Activated CD4-positive, alpha-beta memory T cell treated with anti-CD3 and anti-CD28 coated beads for 36 hours (primary cell): ENCODE measurements at places on chromosomes 12 and 14. TPM values are rescaled to one million over a fixed set of nuclear protein-coding genes. Genes with fewer than 3 reads are reported as not detected.

DNA sequence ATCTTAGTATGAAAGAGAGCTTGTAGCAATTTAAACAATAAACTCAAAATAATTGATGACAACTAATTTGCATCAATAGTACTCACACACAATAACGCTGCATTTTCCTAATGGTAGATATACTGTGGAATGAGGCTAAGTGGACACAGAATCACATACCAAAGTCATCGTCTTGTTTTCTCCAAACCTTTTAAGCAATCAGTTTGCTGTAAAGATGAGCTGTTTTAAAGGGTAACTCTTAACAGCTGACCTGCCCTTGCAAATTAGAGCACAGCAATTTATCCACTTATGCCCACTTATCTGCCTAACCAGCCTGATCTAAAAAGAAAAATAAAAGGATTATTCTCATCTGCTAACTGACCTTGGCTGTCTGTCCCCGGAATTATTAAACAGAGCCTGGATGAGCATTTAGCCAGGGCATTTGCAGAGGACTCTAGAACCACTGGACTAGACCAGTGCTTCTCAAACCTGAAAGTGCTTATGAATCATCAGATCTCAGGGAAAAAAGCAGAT, 174.3 kb upstream of the BCL2L14 start:
- H3K27ac ChIP-seq, result no peak overlapping the region
- H3K27me3 ChIP-seq, result no peaks in the 10 kb centered on the region
- no peak overlapping the region for H3K4me3 ChIP-seq
- peaks cover 21% of the 10 kb centered on the region for H3K36me3 ChIP-seq

DNA sequence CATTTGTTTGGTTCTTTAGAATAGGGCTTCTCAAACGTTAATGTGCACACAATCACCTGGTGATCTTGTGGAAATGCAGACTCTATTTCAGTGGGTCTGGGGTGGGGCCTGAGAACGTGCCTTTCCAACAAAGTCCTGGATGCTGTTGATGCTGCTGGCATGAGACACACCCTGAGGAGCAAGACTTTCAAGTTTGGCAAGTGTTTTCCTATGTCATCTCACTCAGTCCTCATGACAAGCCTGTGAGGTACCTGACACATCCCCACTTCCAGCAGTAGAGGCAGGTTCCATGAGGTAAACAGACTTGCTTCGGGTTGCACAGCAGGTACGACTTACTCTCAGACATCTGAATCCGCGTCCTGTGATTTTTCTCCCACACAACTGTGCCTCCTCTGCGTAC, 147.1 kb downstream of the MYRFL start:
- H3K27me3 ChIP-seq, result peaks cover 5% of the 10 kb centered on the region
- H3K36me3 ChIP-seq, result no peaks in the 10 kb centered on the region
- no peaks in the 10 kb centered on the region for H3K4me1 ChIP-seq
- DNase-seq, result no peak
- H3K27ac ChIP-seq, result no peak overlapping the region

GRCh38 chr12:97257726-97258125, 204.9 kb upstream of the RMST start:
- no peak overlapping the region for H3K27ac ChIP-seq
- no peaks in the 10 kb centered on the region for H3K27me3 ChIP-seq
- no peak overlapping the region for H3K4me3 ChIP-seq
- H3K36me3 ChIP-seq, result no peaks in the 10 kb centered on the region
- no peaks in the 10 kb centered on the region for H3K4me1 ChIP-seq
- no peak for DNase-seq

GRCh38 chr12:122491991-122492390, 8.7 kb downstream of the ZCCHC8 start:
- peaks cover 39% of the 10 kb centered on the region for H3K36me3 ChIP-seq
- no peak overlapping the region for H3K27ac ChIP-seq
- peaks cover 17% of the 10 kb centered on the region for H3K4me1 ChIP-seq
- DNase-seq, result no peak

DPY19L2 gene
- 0.67 TPM for total RNA-seq

ARHGEF40 gene
- 0.33 TPM for total RNA-seq

DNA sequence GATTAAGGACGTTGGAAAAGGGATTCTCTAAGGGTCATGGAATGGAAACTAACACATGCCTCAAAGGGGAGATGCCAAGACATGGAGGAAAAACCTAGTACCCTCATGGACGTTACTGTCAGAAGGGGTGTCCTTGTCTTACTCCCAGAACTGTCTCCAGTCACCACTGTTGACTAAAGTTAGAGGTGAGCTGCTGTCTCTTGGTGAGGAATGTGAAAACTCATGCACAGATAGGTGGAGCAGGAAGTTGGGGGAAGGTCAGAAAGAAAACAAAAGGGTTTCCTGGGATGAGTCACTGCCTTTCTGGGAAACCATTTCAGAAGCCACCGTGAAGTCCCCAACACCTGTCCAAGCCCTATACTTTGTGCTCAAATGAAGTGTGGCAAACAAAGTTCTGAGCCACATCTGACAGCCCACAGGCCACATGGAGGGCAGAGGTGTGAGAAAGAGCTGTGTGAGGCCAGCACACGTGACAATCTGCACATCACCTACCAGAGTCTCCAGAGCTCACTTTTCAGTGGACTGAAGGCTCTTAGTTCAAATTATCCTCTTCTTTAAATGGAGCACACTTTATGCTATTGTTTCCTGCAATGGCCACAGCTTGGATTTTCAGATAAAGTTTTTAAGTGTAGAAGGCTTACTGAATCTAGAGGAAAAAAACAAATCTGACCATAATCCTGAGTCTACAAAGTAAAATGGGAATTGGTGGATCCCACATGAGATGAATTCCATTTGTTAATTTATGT, 92.9 kb upstream of the EGLN3 start:
- H3K4me3 ChIP-seq, result no peak overlapping the region
- no peaks in the 10 kb centered on the region for H3K27me3 ChIP-seq
- peaks cover 33% of the 10 kb centered on the region for H3K4me1 ChIP-seq
- peak; percentile 89 for DNase-seq
- H3K27ac ChIP-seq, result peak overlapping the region; percentile 69

DNA sequence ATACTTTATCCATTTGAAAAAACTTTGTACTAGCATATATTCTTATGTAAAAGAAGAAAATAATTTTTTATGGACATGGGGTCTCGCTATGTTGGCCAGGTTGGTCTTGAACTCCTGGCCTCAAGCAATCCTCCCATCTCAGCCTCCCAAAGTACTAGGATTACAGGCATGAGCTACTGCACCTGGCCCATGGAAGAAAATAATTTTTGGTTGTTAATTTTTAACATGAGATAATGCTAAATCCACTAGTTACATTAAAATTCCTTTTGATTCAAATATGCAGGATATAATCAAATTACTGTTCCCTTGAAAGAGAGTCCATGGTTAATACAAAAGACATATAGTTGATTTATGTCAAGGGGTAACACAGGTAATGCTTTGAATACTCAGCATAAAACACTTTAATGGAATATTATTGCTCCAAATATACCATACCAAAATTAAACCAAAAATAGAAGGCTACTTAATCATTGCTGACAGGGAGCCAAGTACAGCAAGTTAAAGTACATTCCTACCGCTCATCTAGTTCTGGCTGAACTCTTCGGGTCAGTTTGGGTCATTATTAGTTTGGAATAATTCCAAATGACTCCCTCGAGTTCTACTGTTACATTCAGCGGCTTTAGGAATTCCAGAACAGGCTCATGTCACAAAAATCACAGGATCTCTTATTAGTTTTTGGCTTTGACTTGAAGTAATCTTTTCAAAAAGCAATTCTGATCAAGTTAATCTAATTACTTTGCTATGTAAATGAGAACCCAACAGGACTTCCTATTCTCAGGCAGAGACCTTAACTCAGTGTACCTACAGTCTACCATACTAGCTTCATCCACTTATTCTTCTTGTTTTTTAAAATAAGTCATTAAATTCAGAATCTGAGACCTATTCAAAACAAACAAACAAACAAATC, 6.1 kb downstream of the SOS2 start:
- no peak for DNase-seq
- H3K4me1 ChIP-seq, result peaks cover 47% of the 10 kb centered on the region
- H3K36me3 ChIP-seq, result peaks cover 4% of the 10 kb centered on the region
- no peak overlapping the region for H3K4me3 ChIP-seq
- H3K27ac ChIP-seq, result no peak overlapping the region

GRCh38 chr12:33245434-33245833, 194.2 kb downstream of the SYT10 start:
- no peak for DNase-seq
- no peaks in the 10 kb centered on the region for H3K27me3 ChIP-seq
- no peak overlapping the region for H3K27ac ChIP-seq
- no peaks in the 10 kb centered on the region for H3K36me3 ChIP-seq
- H3K4me3 ChIP-seq, result no peak overlapping the region
- H3K4me1 ChIP-seq, result no peaks in the 10 kb centered on the region
